CD8-positive, alpha-beta T cell (primary cell): ENCODE measurements at places on chromosomes 2 and 18. TPM values are rescaled to one million over a fixed set of nuclear protein-coding genes. Genes with fewer than 3 reads are reported as not detected.

Gene RBMS1
- 71.2 TPM for total RNA-seq

Gene SERPINB7
- not detected for total RNA-seq

- no peak for DNase-seq
Observed at GRCh38 chr2:170176212-170176611, 1.7 kb upstream of the MYO3B start.

GRCh38 chr18:52344881-52345280, 4.9 kb downstream of the DCC start:
- DNase-seq: no peak

DNA sequence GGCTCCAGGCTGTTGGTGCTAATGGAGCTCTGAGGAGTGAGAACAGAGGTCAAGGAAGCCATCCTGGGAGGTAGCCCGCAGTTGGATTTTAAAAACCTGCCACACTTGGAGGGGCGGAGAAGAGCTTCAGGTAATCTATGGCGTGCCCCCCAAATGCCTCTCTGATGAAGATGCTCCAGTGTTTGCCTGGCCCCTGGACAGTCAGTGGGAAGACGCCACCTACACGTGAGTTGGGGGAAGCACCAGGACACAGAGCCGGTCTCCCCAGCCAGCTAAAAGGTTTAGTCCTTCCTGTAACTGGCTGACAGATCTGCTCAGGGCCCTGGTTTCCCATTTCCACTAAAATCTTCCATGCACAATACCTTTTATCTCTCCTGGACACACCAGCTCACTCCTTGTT, 225.0 kb downstream of the TTC32 start:
- DNase-seq: no peak

DNA sequence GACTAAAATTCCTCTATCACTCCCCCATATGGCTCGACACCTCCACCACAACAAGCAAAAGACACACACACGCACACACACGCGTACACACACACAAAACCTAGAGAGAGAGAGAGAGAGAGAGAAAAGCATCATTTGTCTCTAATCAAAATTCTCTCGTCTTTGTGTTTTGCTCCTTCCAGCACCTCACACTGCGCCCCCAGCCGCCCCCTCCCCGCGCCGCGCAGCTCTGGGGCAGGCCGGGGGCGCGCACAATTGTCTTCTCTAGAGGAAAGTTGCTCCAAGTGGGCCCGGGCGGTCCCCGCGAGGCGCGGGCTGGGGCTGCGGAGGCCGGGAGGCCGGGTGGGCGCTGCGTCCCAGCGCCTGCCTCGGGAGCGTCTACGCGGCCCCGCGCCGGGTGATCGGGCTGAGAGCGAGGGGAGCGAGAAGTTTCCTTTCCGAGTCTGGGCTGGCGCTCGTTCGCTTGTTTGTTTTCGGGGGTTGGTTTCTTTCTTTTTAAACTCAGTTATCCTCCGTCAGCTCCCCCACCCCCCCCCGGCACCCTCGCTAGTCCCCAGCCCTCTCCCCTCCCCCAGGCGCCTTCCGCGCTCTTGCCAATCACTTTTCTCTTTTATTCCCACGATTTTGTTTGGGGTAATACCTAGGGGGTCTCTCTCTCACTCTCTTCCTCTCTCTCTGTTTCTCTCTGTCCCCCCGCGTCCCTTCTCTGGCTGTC, 4.1 kb downstream of the ZEB2 start:
- DNase-seq: peak; percentile 43

- no peak for DNase-seq
Observed at GRCh38 chr2:192007581-192008228, 160.8 kb upstream of the CAVIN2 start.

GRCh38 chr18:76679259-76679658, 143.1 kb upstream of the ZNF236 start:
- no peak for DNase-seq

DNA sequence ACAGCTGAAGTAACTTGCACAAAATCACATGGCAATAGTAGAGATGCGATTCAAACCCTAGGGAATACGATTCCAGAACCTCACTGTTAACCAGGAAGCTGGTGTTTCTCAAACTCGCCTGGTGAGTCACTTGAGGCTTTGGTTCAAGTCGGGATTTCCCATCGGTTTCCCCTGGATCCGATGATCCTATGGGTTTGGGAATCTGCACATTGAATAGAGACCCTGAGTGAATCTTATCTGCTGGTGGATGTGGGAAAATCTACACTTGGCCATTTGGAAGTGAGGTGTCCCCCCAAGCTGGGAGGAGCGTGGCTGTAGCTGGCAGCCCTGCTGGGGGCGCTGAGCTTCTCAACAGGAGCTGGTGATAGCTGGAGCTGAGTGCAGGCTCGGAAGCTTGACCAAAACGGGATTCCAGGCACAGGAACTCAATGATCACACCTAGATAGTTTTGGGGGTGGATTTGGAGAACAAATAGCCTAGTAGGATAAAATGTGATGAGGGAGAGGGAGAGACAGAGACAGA, 135.4 kb downstream of the PRKCE start:
- DNase-seq: no peak

DNA sequence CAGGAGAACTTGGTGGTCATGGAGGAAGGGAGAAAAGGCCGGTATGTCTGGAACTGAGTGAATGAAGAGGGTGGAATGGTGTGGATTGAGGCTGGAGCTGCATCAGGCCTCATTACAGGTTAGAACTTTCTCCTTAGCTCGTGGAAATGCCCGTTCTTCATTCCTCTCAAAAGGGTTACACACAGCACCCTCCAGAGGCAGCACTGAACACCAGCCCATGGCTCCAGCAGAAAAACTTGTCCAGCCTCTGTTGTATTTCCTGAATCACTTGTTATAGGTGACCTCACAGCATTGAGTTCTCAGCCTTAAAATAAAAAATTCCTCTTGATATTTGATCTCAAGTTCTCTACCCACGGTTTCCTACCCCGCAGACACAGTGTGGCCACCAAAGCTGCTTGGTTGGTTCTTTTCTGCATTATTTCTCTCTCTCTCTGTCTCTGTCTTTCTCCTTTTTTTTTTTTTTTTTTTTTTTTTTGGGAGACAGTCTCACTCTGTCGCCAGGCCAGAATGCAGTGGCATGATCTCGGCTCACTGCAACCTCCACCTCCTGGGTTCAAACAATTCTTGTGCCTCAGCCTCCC, 89.6 kb downstream of the ITGB1BP1 start:
- DNase-seq: no peak

DNA sequence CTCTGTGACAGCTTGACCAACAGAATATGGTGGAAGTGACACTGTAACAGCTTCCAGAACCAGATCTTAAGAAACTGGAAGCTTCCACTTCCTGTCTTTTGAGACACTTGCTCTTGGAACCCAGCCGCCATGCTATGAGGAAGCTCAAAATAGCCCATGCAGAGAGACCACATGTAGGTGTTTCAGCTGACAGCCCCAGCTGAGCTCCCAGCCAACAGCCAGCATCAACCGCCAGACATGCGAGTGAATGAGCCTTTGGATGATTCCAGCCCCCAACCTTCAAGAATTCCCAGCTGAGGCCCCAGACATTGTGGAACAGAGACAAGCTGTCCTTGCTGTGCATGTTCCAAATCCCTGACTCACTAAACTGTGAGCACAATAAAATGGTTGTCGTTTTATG, 27.9 kb downstream of the ACVR1 start:
- DNase-seq: no peak

Gene CLEC4F
- total RNA-seq: not detected

- DNase-seq: no peak
Observed at GRCh38 chr2:62204998-62205496, 9.1 kb downstream of the B3GNT2 start.

DNA sequence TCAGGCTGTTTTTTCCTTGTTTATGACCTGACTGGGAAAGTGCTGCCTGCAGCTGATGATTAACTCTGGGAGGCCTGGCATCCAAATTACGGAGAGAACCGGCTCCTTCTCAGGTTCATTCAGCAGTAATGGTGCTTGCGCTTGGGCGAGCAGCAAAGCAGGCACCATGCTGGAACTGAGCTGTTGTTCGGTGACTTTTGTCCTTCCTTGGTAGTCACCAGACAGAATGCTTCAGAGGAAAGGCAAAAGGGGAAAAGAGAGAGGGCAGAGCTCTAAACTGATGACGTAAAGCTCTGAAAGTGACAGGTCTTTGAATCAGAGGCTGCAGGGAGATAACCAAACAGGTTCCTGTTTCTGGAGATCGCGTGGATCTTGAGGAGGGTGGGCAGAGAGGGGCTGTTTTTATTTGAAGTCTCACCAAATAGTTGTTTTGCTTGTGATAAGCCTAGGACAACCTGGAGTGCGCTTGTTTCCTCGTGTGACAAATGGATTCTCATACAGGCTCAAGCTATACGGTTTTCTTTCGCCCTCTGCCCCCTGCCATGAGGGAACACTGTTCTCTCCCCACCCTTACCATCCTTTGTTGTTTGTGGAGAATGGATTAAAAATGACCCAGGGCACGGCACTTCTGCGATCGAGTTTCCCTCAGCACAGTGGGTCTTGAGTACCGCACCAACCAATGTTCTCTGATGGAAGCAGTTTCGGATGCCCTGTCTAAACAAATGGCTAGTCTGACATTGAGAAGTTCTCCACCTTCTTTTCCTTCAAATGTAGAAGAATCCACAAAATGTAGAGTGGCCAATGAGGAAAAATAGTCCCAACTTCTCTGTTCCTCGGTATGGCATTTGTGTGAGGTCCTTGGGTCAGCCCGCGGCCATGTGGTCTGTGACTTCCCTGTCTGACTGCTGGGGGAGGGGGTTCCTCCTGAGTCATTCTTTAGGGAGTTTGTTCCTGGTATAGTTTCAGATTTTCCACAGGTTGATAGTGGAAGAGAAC, 1.3 kb downstream of the RASGRP3 start:
- DNase-seq: no peak

GRCh38 chr2:168849610-168850009, 40.6 kb downstream of the SPC25 start:
- no peak for DNase-seq

Gene MOGAT1
- not detected for total RNA-seq

DNA sequence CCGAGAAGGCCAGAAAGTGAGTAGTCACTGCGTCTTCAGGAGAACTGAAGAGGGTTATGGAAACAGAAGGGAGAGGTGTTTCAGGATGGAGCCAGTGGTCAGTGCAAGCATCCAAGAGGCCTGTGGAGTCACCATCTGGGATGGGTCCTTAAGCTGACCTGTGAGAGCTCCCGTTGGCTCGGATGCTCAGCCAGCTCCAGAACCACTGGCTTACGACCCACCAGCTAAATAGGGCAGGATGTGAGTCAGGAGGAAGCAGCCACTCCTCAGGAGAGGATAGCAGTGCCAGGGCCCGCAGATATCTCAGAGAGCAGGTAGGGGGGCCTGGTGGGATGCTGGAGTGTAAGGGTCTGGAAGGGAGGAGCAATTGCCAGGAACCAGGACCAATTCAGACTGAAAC, 63.1 kb upstream of the B3GNT7 start:
- no peak for DNase-seq

DNA sequence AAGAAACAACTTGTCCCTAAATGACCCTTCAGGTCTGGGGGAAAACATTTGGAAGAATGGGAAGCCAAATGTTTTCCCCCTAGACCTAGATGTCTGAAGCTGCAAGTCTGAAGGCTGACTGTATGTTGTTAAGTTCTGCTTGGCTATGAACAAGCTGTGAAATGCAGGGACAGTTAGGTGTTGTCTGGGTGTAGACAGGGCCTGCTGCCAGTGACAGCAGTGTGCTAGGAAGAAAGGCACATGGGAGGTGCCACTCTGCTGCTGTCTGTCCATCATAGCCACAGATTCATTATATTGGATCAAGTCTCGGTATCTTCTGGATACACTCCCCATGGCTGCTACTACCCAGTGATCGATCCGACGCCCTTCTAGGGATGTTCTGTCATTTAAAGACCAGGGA, 265.9 kb upstream of the PXDN start:
- DNase-seq: no peak

DNA sequence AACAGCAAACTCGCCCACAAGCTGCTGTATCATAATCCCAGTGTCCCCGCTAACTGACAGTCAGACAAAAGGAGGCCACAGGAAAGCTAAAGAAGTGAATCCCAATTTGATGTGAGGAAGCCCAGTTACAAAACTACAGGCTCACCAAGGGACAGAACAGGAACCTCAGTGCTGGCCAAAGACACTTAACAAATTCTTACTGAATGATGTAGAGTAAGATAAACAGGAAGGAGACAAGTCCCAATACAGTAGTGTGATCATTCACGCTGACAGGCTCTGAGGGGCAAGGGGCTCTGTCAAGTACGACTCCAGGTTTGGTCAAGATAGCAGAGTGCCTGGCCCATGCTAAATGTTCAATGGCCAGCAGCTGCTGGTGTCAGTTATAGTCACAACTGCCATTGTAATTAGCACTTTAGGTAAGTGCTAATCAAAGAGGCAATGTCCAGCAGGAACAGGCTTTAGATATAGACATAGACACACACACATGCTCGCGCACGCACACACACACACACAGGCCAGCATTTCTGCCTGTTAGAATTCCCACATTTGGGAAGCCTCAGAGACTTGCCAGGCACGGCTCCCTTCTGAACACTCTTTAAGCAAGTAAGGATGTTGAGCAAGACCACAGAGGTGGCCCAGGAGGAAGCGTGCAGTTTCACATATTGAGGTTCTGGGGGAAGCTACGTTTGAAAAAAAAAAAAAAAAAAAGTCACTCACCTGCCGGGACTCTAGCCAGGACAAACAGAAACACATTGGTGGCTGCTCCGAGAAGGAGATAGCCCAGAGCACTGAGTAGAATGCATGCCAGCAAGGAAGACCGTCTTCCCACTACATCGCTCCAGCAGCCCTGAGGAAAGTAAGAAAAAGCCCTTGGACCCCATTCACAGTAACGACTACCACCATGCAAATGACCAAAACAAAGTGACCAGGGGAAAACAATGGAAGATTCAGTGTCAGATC, 35.4 kb upstream of the TMEM182 start:
- no peak for DNase-seq

Gene DCDC2C
- total RNA-seq: not detected

DNA sequence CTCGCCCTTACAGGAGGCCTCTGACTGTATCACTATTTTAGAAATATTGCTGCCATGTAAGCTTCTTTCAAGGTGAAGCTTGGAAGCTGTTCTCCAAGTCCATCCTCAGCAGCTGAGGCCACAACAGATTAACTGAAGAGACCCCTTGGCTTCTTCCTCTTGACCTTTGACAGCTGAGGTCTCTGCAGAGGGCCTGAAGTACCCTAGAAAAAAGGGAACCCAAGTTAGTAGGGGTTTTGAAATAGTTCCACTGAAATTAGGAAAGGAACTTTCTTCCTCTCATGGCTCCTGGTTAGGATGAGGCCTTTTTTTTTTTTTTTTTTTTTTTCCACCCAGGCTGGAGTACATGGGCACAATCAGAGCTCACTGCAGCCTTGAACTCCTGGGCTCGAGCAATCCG, 15.5 kb upstream of the IHH start:
- DNase-seq: no peak

Gene AMER3
- not detected for total RNA-seq

DNA sequence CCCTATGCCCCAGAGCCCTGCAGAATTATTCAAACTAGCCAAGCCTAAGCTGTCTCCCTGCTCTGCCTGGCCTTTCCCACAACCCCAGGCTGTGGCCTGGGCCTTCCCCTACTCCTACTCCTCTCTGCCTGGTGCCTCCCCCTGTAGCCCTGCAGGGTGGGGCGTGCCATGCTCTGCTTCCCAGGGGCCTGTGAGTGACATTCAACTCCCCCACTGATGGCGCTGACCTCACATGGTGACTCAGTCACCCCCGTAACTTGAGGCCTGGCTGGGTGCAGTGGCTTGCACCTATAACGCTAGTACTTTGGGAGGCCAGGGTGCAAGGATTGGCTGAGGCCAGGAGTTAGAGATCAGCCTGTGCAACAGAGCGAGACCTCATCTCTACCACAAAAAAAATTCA, 60.6 kb downstream of the KIF1A start:
- no peak for DNase-seq
